ENCODE measurements at places on chromosomes 6 and 20.

DNA sequence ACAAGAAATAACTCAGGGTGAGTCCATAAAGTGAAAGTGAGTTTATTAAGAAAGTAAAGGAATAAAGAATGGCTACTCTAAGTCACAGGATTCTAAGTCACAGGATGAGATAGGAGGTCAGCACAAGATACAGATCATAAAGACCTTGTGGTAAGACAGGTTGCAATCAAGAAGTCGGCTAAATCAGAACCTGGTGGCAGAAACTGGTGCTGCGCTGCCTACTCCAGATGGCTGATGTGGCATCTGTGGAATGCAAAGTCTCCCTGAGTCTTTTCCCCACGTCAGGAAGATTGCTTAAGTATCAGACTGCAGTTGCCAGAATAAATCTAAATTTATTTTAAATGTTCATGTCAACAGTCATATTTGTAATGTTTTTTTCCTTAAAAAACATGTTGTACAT lies 10.7 kb upstream of the KCNK15 start:
- no peak for DNase-seq

DNA sequence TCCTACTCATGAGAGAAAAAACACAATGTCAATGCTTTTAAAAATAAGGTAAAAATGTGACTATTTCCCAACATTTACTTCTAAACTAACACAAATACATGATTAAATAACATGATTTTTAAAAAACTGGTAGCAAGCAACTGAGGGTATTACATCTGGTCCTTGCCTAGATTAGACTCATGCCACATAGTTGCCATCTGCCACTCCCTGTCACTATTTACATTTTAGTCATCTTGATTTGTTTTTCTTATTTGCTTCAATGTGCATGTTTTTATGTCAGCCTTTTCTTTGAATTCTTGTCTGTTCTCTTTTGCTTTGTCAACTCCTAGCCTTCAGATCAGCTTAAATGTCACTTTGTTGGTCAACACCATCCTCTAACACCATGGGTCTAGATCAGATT lies 207.0 kb upstream of the SIM1 start:
- no peak for DNase-seq

GRCh38 chr6:157182503-157183264 lies 140.6 kb downstream of the TMEM242 start:
- DNase-seq, result no peak

- no peak for DNase-seq
Measured at GRCh38 chr6:162177746-162178145, 549.8 kb downstream of the PRKN start.

GRCh38 chr20:6070829-6071695 lies 17.2 kb upstream of the LRRN4 start:
- no peak for DNase-seq

DNA sequence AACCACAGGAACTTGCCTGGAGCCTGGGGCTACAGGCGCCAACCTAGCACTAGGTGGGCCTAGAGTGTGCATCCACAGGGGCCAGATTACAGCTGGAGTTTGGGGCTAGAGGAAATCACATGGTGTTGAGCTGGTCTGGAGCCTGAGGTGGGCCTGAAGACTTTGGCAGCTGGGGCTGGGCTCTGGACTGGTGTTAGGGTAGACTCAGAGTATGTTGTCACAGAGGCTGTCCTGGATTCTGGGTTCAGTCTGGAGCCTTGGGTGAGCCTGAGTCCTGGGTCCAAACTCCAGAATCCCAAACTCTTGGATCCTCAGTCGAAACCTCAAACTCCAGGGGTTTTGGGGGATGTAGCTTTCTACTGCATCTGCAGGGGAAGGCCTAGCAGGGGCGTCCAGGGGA lies 356.7 kb downstream of the FRK start:
- no peak for DNase-seq

GRCh38 chr6:33983721-33984465 lies 162.0 kb downstream of the GRM4 start:
- DNase-seq, result no peak

DNA sequence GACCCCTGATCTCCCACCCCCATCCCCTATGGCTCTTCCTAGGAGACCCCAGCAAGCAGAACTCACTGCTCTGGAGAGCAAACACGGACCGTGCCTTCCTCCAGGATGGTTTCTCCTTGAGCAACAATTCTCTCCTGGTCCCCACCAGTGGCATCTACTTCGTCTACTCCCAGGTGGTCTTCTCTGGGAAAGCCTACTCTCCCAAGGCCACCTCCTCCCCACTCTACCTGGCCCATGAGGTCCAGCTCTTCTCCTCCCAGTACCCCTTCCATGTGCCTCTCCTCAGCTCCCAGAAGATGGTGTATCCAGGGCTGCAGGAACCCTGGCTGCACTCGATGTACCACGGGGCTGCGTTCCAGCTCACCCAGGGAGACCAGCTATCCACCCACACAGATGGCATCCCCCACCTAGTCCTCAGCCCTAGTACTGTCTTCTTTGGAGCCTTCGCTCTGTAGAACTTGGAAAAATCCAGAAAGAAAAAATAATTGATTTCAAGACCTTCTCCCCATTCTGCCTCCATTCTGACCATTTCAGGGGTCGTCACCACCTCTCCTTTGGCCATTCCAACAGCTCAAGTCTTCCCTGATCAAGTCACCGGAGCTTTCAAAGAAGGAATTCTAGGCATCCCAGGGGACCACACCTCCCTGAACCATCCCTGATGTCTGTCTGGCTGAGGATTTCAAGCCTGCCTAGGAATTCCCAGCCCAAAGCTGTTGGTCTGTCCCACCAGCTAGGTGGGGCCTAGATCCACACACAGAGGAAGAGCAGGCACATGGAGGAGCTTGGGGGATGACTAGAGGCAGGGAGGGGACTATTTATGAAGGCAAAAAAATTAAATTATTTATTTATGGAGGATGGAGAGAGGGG lies 1.4 kb downstream of the LTA start:
- no peak for DNase-seq

- no peak for DNase-seq
Measured at GRCh38 chr20:30168025-30168799, 1089.3 kb upstream of the DEFB115 start.

GRCh38 chr6:33249732-33250630 lies 21.7 kb downstream of the VPS52 start:
- no peak for DNase-seq

DNA sequence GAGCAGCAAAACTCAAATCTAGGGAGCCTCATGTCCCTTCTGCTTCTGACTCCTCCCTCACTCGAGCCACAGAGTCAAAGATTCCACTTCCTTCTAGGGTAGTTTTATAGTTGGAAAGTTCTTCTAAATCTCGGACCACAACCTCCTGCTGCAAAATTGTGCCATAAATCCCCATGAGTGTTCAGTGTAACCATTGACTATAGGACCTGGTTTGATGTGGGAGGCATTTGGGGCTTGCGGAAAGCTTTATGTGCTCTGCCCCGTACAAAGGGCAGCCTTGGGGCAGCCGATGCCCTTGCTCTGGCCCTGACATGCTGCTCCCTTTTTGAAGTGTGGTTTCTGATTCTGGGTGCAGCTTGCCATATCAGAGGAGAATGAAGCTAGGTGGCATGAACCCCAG lies 43.6 kb upstream of the IER3 start:
- DNase-seq, result no peak

- no peak for DNase-seq
Measured at GRCh38 chr20:39356908-39357307, 394.8 kb downstream of the DHX35 start.

GRCh38 chr6:149212892-149213801 lies 104.4 kb upstream of the TAB2 start:
- no peak for DNase-seq

- DNase-seq, result no peak
Measured at GRCh38 chr6:10407018-10407673, 7.7 kb downstream of the TFAP2A start.

DNA sequence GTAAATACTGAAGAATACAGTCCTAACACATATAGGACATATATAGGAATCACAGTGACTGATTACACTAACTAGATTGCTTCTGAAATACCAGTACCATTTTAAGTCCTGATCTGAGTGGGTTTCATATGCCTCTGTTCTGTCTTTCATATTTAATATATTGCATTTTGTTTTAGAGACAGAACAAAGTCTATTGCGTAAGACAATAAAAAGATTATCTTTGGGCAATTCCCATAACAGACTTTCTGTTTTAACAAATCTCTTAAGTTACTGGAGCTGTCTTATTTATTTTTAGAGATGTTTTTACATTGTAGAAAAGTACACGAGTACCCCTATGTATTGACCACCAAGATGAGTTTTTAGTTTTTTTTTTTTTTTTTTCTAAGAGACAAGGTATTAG lies 29.6 kb downstream of the ANKRD6 start:
- DNase-seq, result no peak

DNA sequence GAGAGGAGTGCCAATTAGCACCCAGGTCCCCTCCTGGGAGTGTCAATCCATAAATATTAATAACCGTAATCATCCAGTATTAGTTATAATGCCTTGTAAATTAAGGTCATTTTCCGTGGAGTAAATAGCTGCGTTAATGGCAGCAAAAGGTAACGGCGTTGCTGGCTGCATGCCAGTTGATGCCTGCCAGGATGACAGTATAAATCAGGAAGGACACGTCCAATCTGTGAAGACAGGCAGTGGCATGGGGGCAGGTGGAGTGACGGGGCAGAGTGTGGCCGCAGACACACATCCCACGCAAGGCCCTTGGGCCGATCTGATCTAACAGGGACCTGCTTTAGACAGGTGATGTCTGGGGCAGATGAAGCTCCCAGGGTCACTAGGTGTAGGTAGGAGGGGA lies 49.1 kb downstream of the KCNB1 start:
- DNase-seq, result no peak

GRCh38 chr20:34553366-34553867 lies 5.1 kb upstream of the MAP1LC3A start:
- no peak for DNase-seq

- DNase-seq, result no peak
Measured at GRCh38 chr6:141024526-141024925, 1108.2 kb upstream of the GJE1 start.

- DNase-seq, result no peak
Measured at GRCh38 chr20:57999465-58000111, 228.9 kb downstream of the ANKRD60 start.

DNA sequence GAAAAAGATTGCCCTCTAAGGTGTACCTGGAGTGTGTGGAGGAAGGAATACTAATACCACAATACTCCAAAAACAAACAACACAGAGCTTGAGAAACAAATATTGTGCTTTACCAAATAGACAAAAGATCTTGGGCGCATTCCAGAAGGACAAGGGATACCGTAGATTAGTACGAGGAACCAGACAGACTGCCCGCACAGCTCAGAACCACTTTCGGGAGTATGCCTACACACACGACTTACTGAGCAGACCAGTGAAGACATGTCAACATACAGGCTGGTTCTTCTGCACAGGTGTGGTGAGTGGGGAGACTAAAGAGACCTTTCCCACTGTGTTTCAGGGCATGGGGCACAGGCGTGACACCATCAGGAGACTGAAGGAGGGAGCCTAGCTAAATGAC lies 15.8 kb upstream of the FOXQ1 start:
- DNase-seq, result no peak

- no peak for DNase-seq
Measured at GRCh38 chr6:135222623-135223022, 41.5 kb downstream of the MYB start.

DNA sequence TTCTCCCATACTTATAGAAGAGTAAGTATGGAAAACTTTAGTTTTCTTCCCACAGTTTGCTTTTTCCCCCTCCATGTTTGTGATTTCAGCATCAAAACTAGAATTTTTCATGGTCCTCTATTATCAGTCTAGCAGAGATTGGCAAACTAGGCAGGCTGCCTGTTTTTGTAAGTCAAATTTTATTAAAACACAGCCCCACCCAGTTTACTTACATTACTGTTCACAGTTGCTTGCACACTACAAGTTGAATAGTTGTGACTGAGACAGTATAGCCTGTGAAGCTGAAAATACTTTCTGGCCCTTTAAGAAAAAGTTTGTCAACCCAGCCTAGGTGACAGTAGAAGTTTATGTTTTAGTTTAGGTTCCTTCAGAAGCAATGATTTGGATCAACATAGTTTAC lies 19.5 kb downstream of the MCM8 start:
- no peak for DNase-seq

DNA sequence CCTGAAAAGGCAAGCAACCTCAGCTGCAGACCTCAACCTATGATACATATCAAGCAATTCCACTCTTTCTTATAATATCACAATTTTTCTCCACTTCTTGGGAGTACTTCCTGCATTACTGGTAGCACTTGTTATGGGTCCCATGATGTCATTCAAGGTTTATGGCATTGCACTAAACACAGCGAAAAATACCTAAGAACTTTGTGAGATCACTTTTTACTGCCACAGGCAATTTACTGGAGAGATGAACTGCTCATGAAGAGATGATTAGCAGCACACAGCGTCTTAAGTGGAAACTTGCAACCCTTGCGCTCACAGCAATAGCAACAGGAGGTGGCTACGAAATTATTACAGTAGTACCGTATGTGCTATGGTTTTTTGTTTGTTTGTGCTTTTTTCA lies 19.3 kb upstream of the RIMS4 start:
- DNase-seq, result no peak

DNA sequence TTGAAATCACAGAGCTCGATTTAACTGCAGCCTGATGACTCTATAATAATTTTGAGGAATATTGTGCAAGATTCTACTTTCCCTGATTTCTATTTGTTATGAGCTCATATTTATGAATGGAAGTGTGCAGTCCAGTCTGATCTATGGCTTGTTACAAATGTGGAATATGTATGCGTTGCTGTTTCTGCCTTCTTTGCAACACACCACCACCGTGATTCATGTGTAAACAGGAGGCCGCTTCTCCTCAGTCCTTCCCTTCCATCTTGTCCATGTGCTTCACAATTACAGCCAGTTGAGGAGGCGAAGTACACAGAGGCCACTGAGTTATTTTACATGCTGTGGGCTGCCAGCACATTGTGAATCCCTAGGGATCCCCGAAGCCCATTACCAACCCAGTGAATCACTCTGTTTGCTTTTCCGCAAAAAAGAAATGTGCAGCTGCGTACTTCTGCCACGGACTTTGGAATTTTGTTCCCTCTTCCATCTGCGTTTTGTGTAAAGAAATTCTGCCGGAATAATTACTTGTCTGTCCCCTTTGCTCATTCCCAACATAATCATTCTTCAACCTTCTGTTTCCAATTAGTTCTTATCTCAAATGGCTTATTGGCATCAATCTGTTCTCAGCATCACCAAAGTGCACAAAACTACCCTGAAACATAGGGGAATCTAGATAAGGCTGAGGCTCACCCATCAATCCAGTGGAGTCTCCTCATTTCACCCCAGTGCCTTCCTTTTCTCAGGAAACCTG lies 551.6 kb upstream of the CITED2 start:
- no peak for DNase-seq

DNA sequence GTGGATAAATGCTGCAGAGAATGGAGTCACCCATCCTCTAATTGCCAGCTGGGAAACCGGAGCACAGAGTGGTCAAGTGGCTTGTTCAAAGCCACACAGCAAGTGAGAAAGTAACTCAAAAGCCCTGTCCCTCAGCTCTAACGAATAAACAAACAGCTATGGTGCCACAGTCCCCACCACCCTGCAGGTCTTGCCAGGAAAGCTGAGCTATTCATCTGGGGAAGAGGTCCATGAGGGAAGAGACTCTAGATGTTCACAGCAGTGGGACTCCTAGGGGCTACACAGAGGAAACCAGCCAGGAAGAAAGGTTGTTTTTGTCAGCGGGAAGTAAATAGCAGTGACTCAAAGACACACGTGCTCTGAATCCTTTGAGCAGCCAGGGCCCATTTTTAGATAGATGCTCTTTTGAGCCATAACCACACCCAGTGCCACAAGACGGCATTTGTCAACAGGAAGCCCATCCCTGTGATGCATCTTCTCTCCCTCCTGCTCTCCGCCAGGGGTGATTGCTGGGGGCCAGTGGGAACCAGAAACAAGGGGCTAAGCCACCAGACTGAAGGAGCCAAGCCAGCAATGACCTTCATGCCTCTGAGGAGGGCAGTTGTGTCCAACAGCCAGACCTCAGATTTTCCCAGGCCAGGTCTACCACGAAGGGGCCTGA lies 32.4 kb upstream of the TCP11 start:
- no peak for DNase-seq

All from glomerular endothelial cell (primary cell).